ENCODE measurements at places on chromosomes 2 and 18.

GRCh38 chr2:194105358-194105757 lies 1551.7 kb upstream of the SLC39A10 start:
- DNase-seq = no peak

GRCh38 chr2:11647834-11648600 lies 22.0 kb downstream of the NTSR2 start:
- DNase-seq = no peak

DNA sequence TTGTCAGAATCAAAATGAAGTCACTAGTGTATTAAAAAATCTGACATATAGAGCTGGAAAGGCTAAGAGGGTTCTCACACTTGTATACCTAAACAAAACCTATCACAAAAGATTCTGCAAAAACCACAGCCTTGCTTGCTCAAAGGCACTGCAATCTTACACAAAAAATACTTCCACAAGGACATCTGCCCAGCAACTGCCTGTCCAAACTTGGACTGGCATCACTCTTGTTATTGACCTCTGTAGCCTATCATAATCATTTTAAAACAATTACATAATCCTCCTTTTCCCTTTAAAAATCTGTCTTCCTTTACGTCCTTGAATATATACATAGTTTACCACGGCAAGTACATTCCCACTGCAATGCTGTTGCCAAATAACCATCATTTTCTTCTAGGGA lies 19.9 kb downstream of the CHMP3 start:
- DNase-seq = no peak

- no peak for DNase-seq
These were observed 1.8 kb upstream of the EVA1A start for GRCh38 chr2:75562513-75562864.

DNA sequence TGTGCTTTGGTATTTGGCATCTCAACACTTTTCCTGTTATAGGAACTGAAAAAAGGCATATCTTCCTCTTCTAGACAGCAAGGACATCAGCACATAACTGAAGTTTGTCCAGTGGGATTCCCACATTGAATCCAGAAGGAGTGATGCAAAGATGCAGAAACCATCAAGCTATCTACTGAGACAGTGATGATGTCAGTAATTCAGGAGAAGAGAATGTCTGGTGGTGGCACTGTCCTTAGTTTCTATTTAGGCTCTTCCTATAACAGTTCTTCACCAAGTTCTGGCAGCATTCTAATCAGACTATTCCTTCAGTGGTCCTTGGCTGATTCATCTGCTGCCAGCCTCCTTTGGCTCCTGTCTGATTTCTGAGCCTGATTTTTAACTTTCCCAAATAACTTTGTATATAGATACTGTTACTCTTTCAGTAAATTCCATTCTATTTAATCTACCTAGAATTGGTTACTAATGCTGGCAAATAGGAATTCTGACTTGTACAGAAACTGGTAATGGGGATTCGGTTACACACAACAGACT lies 56.6 kb upstream of the AGPS start:
- no peak for DNase-seq

DNA sequence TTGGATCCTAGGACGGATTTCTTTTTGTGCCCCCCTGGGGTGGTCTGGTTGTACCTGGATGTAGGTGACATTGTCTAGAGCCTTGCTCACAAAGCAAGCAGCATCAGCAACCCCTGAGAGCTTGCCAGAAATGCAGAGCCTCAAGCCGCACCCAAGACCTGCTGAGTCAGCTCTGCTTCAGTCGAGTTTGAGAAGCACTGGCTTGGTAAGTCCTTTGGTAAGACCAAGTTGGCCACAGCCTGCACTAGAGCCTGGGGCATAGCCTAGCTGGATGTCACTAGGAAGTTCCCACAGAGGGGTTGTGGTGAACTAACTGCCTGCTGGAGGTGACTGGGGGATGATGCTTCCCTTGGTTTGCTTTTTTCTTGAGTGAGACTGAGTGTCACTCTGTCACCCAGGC lies 6.2 kb downstream of the ABCG5 start:
- DNase-seq = no peak

GRCh38 chr2:6637330-6637729 lies 228.4 kb downstream of the CMPK2 start:
- DNase-seq = peak; percentile 52

DNA sequence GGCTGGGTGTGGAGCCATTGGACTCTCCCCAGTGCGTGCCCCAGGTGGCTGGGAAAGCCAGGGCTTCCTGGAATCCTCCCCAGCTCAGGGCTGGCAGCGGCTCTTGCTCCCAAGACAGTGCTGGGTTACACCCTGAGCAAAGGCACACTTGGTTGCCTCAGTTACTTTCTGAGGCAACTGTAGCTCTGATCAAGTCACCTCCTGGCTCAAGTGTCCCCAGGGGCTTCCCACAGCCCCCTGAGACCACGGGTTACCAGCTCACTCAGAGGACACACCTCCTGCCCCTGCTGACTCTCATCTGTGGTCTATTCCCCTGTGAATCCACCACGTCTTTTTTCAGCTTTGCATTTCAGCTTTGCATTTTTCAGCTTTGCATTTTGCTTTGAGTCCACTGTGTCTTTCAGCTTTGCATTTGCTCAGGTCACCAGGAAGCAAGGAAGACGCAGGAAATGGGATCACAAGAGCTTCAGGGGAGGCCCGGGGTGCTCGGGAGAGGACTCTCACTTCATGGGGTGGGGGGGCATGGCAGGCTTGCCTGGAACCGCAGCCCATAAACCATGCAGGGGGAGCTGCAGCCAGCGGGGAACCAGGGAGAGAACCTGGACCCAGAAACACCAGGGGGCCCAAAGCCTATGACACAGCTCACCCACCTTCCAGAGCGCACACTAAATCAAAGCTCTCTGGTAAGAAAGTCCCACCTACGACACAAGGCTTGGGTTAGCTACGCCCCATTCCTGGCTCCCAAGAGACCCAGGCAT lies 138.0 kb upstream of the ASB18 start:
- no peak for DNase-seq

DNA sequence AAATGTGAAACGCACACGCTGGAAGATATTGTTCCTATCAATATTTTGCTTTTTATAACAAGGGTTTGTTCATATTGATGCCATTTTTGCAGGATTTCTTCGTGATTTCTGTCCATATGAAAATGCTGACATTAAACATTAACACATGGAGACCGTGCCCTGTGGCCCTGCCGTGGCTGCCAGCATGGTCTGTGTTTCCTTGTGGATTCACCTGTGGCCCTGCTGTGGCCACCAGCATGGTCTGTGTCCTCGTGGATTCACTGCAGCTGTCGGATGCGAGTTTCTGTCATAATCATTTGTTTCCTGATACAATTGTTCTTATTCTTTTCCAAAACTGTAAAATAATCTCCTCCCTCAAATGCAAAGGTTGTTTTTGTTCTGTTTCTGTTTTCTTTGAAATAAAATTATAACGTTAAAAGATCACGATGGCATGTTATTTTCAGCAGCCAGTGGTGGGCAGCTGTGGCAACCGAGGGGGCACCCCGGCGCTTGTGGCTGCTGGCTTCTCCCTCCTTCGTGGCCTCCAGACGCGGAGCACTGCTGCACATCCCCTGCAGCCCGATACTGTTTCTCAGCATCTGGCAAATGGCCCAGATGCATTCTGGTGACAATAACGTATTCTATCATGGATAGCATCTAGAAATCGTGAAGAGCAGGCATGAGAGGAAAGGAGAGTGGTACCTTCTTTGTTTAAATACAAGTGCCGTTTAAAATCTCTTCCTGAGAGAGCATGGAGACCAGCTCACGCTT lies 143.5 kb downstream of the PTGR3 start:
- DNase-seq = no peak

- no peak for DNase-seq
These were observed 215.6 kb upstream of the MAP2 start for GRCh38 chr2:209208211-209208610.

GRCh38 chr2:187415449-187415848 lies 32.6 kb downstream of the CALCRL start:
- DNase-seq = no peak

GRCh38 chr2:240556553-240557100 lies 1.2 kb downstream of the ANKMY1 start:
- peak; percentile 20 for DNase-seq

DNA sequence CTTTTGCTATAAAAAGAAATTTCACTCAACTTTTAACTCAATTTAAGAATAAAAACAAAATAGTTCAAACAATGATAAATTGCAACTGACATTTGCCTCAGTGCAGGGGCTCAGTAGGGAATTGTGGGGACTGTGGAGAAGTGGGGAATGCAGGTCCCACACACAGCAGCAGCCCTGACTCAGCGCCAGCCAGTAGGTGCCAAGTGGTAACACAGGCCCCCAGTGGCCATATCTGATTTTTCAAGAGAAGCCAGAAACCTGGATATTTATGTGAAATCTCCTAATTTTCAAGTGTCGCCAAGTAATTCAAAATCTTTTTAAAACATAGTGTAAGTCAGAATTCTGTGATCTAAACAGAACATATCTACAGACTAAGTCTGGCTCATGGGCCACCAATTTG lies 186.3 kb downstream of the EN1 start:
- DNase-seq = no peak

GRCh38 chr18:56294484-56295183 lies 343.8 kb downstream of the TXNL1 start:
- DNase-seq = no peak

- no peak for DNase-seq
These were observed 499.3 kb upstream of the FANCL start for GRCh38 chr2:58740426-58740825.

DNA sequence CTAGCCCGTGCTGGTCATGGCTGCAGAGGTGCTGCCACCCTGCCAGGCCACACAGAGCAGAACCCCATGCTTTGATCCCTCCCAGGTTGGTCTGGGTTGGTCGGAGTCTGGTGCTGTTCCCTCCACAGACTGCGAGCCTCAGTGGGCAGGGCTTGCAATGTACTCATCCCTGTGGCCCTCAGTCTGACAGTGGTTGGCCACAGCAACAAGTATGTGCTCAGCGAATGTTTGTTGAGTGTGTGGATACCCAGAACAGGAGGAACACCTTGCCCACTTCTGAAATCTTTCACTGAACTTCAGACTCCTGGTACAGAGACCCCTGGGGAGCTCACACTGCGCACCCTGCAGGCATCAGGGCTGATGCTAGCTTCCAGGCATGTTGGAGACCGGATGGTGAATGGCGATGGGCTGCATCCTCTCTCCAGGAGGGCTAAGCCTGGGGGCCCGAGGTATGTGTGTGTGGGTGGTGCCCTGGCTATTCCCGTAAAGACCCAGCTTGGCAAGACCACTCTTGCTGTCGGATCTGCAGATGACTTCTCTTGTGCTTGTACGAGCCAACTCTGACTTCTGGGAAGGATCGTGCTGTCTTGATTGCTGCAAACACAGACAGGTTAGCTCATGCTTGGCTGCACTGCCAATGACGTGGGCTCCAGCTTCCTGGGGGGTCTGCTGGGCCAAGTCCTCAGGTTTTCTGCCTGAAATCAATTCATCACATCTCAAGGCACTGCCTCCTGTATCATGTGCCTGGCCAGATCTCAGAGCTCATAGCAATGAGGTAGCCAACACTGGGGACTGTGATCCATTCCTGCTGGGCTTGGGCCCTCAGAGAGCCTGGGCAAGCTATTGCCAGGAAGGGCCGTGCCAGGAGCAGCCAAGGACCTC lies 43.7 kb downstream of the RHOB start:
- no peak for DNase-seq

- no peak for DNase-seq
These were observed 1860.6 kb upstream of the PIK3C3 start for GRCh38 chr18:40094441-40094840.

DNA sequence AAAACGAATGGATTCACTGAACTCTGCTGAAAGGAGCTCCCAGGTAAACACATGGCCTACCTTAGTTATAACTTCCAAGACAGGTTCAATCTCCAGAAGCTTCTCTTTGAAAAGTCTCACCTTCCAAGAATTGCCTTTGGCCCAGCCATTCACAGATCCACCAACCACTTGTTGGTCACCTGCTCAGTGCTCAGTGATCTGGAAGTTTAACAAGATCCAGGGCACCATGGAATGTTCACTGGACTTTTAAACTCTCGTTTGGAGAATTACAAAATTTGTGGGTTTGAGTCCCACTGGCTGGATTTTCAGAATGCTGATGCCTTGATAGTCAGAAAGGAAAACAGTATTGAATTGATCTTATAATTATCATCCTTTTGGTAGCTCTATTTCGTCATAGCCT lies 9.4 kb downstream of the GPR39 start:
- no peak for DNase-seq

DNA sequence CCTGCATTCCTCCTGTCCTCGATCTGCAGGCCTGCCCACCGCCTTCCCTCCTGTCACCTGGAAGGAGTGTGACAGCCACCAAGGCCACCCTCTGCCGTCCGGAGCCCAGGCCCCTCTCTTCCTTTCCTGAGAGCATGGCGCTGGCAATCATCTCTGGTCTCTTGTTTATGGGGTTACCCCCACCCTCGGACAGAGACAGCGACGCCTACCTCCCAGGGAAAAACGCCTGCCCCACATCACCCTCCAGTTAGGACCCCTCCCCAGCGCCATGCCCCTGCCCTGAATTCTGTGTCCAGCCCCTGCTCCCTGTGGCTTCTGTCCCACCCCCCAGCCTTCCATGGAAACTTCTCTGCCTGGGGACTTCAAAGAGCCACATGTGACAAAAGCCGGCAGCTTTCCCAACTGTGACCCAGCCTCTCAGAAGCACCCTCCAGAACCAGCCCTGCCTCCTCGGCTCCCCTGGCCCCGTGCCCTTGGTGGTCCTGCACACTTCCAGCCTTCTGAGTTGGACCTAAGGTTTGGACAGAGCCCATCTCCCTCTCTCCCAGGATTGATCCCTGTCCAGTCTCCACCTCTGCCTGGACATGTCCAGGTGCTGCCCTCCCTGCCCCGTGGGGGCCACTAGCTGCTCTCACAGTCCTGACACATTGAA lies 145.0 kb upstream of the HDAC4 start:
- DNase-seq = no peak

DNA sequence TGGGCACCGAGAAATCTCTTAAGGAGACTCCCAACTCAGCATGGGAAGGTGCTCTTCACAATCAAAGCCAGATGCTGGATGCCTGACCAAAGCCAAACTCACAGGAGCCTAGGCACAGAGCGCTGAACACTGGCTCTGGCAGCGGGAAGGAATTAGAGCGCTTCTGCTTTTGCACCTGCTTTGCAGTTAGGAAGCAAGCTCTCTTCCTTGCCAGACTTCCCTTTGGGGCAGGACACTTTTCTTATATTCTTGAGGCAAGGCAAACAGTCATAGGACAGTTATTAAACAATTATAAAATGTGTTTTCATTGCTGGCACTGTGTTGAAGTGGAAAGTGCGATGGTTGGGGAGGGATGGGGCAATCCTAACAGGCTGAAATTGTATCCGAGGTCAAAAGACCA lies 79.6 kb upstream of the DNMT3A start:
- DNase-seq = no peak

DNA sequence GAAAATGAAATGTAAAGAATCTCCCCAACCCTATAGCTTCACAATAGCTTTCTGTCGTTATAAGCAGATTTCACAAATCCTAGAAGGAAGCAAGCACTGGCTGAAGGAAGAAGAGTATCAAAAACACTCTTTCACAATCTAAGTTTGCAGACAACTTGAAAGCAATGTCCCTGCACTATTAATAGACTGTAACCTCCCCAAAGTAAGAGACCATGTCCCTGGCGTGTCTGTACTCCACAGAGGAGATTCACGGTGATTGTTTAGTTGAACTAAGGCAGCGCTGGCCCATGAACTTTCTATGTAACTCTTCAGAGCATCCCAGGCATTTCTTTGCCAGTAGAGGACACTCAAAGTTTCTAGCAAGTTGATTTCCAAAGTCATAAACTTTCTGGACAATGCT lies 128.0 kb upstream of the HNRNPA3 start:
- DNase-seq = no peak
